Stimulated activated CD8-positive, alpha-beta memory T cell treated with anti-CD3 and anti-CD28 coated beads, Interleukin-15, amount 100 ng/mL, for 48 hours (primary cell): ENCODE measurements at places on chromosomes 6 and 20.

DNA sequence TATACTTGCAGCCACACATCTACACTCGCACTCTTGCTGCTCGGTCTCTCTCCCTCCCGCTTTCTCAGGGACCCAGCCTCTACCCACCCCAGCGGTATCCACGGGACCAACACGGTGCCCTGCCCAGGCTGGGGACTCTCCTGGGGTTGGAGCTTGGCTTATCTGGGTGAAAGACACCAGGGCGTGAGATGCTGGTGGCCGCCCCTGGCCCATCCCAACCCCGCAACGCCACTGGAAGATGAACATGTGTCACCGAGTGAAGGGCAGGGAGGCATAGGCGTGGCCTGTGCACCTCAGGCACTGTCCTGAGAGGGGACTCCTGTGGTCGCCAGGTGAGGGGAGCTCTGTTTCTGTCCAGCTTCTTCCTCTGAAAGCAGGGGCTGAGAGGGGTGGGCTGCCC, 47.4 kb downstream of the NINL start:
- no peak for DNase-seq

DNA sequence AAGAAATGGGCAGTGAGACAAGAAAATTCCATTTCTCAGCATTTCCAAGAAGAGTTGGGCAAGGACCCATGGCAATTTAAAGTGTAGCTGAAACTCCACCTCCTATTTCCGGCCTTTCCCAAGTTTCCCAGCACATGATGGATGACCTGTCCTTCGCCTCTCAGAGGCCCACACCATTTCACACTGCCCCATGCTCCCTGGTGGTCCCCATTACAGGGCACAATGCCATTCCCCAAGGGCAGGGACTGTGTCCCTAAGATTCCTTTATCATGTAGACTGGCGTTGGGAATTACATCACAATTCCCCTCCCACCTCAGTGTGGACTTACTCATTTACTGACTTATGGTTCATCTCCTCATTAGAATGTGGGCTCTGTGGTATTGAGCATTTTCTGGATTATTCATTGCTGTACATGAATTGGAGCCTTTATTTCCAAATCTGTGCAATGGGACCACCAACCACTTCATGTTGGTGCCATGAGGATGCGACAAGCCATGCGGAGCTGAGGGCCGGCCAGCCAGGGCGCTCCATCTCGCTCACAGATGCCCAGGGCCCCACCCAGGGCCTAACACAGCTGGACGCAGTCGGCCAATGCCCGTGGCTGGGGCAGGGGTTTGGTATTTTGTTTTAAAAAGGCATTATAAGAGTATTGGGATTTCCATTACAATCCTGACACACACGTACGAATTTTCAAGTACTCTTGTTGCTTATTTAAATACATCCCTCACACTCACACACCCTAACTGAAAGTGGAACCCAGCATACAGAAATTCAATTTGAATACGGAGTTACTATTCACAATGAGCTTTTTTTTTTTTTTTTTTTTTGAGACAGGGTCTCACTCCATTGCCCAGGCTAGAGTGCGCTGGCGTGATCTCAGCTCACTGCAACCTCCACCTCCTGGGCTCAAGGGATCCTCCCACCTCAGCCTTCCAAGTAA, 5.4 kb downstream of the ACSS1 start:
- no peak for DNase-seq

- no peak for DNase-seq
Observed at GRCh38 chr20:53834062-53834442, 236.3 kb downstream of the BCAS1 start.

DNA sequence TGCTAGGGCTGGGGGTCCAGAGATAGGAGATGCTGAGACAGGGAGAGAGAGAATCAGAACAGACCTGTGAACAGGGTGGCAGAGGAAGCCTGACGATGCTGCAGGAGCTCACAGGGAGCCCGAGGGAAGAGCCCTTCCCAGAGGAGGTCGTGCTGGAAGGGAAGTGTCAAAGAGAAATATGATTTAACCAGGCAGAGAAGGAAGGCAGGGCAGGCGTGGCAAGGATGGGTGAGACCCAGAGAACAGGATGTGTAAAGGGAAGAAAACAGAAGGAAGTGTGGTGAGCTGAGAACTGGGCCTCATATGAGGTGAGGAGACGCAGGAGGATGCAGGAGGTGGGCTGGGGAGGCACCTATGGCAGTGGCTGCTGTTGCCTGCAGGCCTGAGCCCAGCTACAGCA, 105.6 kb downstream of the ZDHHC14 start:
- no peak for DNase-seq

DNA sequence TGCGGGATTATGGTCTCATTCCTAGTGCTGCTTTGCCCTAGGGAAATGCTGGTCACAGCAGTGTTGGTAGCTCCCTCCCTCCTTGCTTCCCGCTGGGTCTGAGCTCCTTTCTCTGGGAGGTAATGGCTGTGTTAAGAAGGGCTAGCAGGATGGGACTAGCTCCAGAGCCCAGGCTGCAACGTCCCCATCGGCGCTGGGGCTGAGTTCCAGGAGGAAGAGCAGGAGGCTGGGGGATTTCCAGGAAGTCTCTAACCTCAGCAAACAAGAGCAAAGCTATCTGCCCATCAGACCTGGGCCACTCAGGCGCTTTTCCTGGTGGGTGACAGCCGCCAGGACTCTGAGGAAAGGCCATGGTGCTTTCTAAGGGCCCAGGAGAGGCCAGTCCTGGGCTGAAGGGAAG, 174.2 kb downstream of the DLL1 start:
- no peak for DNase-seq

GRCh38 chr20:36219671-36220220, 16.5 kb upstream of the AAR2 start:
- no peak for DNase-seq

DNA sequence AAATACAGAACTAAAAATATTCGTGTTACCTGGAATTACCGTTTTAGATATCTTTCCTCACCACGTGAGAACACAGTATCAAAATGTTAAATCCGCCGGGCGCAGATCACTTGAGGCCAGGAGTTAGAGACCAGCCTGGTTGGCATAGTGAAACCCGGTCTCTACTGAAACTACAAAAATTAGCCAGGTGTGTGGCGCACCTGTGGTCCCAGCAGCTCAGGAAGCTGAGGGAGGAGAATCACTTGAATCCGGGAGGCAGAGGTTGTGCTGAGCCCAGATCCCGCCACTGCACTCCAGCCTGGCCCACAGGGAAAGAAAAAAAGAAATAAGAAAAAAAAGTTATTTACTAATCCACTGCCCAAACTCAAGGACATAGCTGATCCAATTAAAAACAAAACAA, 4.8 kb upstream of the DDX43 start:
- DNase-seq = no peak

DNA sequence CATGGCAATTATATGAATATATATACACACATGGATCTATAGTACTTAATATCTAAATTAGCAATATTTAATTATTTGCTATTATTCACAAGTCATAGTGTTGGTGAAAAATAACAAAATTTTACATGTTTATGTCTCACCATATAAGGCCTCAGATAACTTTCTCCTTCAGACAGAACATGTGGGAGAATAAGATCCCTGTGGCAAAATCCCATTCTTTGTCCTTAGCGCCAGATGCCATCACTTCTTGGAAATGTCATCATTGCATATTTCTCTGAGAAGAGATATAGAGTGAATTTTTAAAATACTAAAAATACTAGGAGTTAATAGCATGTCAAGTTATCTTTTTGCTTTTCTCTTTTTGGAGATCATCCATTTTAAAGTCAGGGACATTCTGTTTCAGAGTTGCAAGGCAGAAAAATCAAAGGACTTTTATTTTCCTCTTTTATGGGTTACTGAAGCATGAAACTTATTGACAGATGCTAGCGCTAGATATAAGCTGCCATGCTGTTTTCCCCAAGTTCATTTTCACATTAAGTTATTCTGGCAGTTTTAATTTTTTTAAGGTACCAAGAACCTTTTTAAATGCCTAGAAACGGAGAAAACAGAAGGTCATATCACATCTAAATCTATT, 30.4 kb upstream of the STXBP5 start:
- no peak for DNase-seq

DNA sequence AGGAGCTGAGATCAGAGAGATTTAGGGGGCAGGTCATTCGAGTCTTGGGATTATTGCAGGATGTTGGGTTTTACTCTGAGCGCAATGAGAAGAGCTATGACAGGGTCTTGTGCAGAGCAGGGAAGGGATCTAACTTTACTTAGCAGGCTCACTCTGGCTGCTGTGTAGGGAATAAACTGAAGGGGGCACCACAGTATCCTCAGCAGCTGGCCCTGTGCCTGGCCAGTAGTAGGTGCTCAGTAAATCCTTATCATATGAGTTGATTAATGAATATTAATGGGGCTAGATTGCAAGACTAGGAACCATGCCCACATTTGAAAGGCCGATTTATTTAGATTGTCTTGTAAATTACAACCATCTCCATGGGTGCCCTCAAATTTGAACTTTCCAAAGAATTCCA, 4.6 kb upstream of the MDGA1 start:
- no peak for DNase-seq

DNA sequence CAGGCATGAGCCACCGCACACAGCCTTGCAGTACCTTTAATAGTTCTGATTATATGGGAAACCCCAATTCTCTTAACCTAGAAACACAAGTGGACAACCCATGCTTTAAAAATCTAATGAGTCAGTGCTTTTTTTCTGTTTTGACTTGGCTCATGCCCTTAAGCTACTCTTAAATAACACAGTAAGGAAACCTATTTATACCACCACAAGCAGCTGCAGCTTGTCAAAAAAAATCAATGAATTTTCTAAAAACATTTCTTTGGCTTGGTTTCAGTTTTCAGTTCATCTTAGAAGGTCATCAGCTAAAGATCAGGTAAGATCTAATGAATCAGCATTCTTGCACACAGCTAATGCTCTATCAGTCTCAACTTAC, 124.1 kb upstream of the DST start:
- DNase-seq = no peak

DNA sequence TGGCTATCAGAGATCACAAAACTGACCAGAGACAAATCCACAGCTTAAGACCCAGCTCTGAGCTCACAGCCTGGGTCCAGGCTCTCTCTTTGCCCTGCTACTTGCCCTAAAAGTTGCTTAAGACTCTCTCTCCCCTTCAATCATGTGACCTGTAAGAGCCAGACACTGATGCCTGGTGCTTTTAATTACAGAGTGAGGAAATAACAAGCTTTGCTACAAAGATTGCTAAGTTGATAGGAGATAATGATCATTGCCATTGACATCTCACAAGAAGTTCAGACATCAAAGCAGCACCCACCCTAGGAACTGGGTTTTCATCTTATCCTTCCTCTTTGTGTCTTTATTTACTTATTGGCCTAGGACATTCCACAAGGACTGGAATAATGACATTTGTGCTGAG, 125.9 kb upstream of the CD93 start:
- DNase-seq = no peak

- DNase-seq = no peak
Observed at GRCh38 chr6:166836785-166837718, 119.3 kb downstream of the RNASET2 start.

GRCh38 chr20:38094373-38094891, 60.9 kb downstream of the RPRD1B start:
- DNase-seq = no peak

DNA sequence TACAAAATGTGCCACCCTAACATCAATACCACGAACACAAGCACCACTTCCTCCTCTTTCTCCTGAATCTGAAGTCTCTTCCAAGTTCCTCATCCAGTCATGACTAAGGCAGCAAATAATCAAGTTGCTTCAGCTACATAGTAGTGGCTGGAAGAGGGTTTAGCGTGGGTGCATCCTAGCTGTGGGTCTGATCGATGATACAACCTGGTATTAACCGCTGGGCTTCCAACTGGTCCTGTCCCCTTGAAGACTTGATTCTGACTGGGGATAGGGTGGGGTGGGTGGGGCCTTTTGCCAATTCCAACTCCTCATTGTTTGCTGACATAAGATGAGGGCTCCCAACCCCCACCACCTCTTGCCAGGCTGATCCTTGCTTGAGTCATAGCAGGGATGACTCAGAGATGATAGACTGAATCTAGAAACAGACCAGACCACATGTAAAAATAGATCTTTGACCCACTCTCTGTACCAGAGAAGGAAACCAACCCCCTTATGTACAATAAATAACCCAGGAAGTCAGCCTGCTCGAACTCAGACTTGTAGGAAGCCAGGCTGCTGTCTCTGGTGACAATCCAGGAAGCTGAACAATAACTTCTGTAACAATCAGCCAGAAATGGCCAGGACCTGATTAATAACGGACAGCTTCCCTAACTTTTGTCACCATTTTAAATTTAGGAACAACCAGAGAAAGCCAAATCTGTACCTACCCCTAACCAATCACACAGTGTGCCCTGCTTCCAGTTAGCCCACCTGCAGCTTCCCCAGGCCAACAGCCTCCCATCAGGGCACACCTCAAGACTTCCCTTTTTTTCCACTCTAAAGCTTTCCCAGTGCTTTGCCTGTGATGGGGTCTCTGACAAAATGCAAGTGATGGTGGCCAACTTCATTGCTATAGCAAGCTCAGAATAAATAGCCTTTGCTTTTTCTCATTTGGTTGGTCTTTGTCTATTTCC, 68.9 kb upstream of the FAM184A start:
- peak; percentile 47 for DNase-seq

- no peak for DNase-seq
Observed at GRCh38 chr20:25055711-25056495, 2.0 kb downstream of the ACSS1 start.

GRCh38 chr6:54173089-54173488, 61.8 kb downstream of the MLIP start:
- DNase-seq = no peak

DNA sequence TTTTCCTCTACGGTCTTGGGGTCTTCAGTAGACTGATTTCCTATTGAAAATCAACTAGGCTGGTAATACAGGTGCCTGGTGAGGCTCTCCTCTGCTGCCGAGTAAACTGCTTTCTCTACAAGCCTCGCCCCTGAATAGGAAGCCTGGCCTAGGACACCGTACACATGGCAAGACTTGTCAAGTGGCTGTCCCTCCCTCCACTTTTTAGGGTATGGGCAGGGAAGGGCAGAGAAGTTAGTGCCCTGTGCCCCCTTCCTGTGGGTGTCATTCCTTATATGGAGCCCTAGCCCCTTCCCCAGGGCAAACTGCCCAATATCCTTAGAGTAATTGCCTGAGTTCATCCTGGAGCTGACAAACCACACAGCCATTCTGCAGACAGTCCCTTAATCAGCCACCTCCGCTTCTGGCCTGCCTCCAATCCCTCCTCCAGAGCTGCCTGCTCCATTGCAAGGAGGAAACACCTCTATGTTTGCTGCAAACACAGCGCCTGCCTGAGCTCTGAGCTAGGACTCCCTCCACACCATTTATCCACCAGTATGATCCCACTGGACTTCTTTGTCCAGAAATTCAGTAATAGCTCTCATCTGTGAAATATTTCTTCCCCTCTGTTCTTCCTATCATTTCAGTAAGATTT, 93.1 kb downstream of the CHD6 start:
- DNase-seq = no peak
